Cardiac fibroblast (primary cell): ENCODE measurements at places on chromosomes 7 and 10.

GRCh38 chr10:131093795-131094366 lies 217.6 kb downstream of the TCERG1L start:
- no peak for DNase-seq

DNA sequence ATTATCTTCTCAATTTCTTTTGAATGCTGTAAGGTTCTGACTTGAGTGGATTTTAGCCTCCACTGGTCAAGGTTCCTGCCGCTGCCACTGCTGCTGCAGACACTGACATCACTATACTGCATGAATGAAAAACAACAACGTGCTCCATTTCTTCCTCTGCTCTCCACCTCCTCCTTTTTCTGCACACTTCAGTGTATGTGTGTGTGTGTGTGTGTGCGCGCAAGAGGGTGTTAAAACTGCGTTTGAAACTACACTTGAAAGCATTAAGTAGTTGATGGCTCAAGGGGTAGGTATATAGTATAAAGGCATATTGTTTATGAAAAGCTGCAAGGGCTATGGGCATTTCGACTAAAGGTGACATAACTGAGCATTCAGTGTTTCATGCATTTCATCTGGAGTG lies 3.5 kb downstream of the GLCCI1 start:
- DNase-seq: no peak

DNA sequence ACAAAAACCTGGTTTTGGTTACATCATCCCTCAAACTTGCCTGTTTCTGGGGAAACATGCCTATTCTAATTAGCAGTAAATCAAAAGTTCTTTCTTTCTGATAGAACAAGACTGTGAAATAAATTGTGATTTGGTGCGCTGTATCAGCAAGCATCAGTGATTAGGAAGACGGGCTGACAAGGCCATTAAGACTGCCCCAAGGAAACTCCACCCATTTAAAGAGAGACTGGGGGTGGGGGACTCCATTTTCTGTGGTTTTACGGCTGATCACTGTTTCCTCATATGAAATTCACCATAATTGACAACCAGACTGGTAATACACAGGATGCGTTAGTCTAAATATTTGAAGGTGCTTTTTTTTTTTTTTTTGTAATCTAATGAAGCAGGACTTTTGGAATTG lies 68.7 kb downstream of the MBL2 start:
- DNase-seq: no peak

DNA sequence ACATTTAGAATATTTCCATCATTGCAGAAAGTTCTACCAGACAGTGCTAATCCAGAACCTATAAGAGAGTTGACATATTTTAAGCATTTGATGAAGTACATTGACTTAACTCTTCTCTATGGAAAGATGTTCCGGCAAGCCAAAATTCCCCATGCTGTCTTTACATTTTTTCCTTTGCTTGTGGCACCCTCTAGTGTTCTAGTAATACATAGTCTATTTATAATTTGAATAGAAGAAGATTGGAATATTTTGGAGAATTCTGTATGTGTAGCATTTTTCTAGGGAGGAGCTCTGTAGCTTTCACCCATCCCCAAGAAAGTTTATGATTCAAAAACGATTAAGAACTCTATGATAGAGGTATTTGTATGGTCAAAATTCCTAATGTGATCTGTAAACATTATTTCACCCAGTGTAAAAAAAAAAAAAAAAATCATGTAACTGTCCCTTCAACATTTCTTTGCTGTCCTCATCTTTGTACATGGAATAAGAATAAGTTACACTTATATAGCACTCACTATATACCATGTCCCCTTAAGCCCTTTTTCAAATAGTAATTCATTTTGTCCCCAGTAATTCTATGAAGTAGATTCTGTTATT lies 33.2 kb downstream of the NRF1 start:
- peak; percentile 77 for DNase-seq
